Fibroblast of skin of right quadriceps (primary cell): ENCODE measurements at places on chromosomes 7 and 10.

- DNase-seq = peak; percentile 60
Measured at GRCh38 chr10:115355162-115355760, 262.1 kb downstream of the ATRNL1 start.

DNA sequence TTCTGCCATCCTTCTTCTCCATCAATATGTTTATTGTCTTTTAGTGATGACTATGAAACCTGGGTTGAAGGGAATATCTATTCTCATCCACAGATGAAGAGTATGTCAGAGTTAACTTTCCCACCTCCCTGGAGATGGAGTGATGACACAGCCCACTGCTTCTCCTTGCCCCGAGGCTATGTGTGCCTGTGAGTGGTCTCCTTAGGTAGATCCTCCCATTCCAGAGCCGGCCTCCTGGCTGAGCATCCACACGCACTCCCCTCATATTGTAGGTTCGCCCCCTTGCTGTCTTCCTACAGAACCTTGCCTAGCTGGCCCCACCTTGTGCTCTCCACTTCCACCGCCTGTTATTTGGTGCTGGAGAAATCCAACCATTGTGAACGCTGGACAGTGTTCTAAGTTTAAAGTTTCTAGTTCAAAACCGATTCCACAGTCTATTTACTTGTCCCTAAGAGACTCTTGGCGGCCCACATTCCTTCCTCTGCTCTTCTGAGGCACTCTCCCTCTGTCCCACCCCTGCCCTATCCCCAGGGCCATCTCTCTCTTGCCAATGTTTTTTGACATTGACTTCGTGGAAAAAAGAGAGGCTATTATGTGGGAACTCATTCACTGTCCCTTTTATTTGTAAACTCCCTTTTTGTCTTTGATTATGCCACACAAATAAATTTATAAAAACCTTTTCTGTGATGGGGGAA is 168.0 kb downstream of the ZNF438 start:
- no peak for DNase-seq

- DNase-seq = peak; percentile 92
Measured at GRCh38 chr10:27723436-27723835, 22.2 kb downstream of the MKX start.

GRCh38 chr10:53003094-53003493 is 230.5 kb upstream of the MBL2 start:
- DNase-seq = no peak

DNA sequence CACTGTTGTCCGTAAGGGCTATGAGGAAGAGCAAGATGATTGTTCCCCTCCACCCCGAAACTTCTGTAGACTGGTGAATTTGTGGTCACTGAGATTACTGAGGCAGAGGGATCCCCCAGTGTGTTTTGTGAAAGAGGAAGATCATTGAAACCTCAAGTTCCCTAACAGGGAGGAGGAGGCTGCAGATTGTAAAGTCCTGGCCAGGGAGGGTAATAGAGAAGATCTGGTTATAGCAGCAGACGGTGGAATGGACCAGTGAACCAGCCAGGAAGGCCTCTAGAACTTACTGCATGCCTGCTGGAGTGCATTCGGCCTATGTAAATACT is 31.1 kb downstream of the LMTK2 start:
- DNase-seq = no peak

- no peak for DNase-seq
Measured at GRCh38 chr7:57381581-57381980, 68.4 kb upstream of the ZNF716 start.

DNA sequence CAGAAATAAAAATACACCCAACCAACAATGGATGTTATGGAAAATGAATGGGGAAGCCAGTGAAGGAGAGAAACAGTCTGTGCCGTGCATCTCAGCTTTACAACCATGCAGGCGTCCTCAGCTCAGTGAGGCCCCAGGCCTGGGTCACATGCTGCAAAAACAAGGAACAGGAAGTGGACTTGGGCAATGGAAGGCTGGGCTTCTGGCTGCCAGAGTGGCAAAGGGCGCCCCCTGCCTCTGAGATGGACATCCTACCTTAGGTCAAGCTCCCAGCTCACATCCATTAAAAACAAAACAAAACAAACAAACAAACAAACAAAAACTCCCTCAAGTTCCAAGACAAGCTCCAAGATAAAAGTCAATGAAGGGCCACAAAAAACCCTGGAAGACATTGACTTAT is 54.7 kb upstream of the AFAP1L2 start:
- DNase-seq = peak; percentile 11

DNA sequence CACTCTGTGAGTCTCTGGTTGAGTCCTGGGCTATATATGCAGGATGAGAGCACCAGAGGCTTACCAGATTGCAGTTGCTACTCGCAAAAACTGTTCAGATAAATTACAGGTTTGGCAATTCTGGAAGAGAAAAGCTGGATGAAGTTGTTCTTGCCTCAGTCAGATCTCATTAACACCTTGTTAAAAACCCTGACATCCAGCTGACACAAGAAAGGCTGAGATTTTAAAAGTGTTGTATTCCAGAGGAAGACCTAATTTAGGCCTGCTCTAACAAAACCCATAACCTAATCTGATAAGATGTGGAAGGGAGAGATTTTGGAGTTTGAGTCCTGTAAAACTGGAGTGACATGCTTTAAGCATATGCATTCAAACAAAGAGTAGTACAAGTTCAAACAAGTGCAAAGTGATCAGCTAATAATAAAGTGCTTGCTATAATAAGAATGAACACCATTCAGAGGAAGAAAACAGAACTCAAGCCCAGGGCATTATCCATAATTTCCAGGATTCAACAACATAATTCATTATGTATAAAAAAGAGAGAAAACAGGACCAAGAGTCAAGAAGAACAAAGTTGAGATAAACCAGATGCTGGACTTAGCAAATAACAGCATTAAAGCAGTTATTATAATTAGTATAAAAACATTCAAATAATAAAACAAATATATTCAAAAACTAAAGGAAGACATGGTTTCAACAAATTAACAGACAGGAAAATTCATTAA is 135.5 kb downstream of the CD36 start:
- DNase-seq = no peak

GRCh38 chr7:73885975-73886798 is 25.2 kb downstream of the TMEM270 start:
- DNase-seq = peak; percentile 69

- peak; percentile 63 for DNase-seq
Measured at GRCh38 chr10:122239578-122240257, 31.4 kb upstream of the BTBD16 start.

DNA sequence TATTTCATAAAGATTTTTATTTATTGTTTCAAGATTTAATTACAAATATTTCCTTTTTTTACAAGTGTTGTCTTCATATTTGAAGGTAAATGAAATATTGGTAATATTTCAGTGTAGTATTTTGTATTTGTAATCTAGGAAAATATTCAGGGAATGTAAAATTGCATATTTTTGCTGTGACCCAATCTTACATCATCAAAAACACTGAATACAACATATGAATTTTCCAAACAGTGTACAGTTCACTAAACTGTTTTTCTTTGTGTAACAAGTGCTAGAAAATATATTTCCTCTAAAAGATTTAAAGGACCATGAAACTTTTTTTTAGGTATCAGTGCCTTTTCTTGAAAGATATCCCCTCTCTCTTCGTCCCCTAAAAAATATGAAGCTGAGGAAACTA is 251.9 kb upstream of the KCND2 start:
- DNase-seq = peak; percentile 25

DNA sequence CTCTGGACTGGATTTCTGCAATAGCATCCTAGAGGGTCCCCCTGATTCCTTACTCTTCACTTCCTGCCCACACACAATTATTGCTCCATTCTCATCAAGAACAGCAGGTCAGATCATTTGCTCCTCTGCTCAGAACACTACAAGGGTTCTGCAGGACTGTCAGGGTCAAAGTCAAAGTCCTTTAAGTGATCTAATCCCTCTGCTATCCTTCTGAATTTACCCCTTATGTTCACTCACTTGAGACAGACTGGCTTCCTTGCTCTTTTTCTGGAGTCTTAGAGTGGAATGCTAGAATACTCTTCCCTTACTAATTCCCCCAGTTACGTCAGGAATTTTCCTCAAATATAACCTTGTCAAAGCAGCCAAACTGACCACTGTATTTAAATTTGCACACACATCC is 7.5 kb upstream of the POT1 start:
- DNase-seq = no peak

- DNase-seq = no peak
Measured at GRCh38 chr10:75569506-75569905, 138.1 kb downstream of the LRMDA start.
